ENCODE measurements at places on chromosomes 6 and 20. TPM values are rescaled to one million over a fixed set of nuclear protein-coding genes. Genes with fewer than 3 reads are reported as not detected.

The SYTL3 gene
- total RNA-seq: 66.1 TPM

The ZNF391 gene
- total RNA-seq: 5.0 TPM

- no peaks in the 10 kb centered on the region for H3K36me3 ChIP-seq
- no peaks in the 10 kb centered on the region for H3K4me1 ChIP-seq
- no peaks in the 10 kb centered on the region for H3K27me3 ChIP-seq
- DNase-seq: no peak
- H3K4me3 ChIP-seq: no peak overlapping the region
These were observed 99.7 kb upstream of the SNX9 start for GRCh38 chr6:157723376-157723775.

GRCh38 chr6:21171801-21172200 is 421.8 kb upstream of the SOX4 start:
- H3K27me3 ChIP-seq: no peaks in the 10 kb centered on the region
- H3K4me3 ChIP-seq: no peak overlapping the region

GRCh38 chr20:45959126-45959525 is 12.9 kb downstream of the ZNF335 start:
- peaks cover 21% of the 10 kb centered on the region for H3K36me3 ChIP-seq
- H3K4me3 ChIP-seq: no peak overlapping the region
- H3K4me1 ChIP-seq: no peaks in the 10 kb centered on the region
- H3K27me3 ChIP-seq: no peaks in the 10 kb centered on the region

The LY6G6C gene
- total RNA-seq: not detected

DNA sequence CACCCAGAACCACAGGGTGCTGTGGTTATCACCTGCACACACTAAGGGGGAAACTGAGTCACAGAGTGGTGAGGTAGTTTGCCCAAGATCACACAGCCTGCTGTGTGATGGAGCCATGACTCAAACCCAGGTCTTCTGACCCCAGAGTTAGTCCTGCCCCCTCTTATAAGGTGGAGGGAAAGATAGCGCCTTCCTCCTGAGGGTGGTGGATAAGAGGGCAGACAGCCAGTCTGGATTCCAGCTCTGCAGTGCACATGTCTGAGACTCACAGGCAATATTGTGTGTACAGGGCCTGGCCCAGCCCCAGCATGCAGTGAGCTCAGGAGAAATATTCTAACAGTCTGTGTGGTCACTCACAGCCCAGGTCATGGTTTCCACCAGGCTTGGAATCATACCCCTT is 393.7 kb downstream of the CDH4 start:
- no peak for DNase-seq
- no peaks in the 10 kb centered on the region for H3K36me3 ChIP-seq
- no peaks in the 10 kb centered on the region for H3K27me3 ChIP-seq
- H3K4me3 ChIP-seq: no peak overlapping the region
- no peaks in the 10 kb centered on the region for H3K4me1 ChIP-seq
- H3K27ac ChIP-seq: no peak overlapping the region

DNA sequence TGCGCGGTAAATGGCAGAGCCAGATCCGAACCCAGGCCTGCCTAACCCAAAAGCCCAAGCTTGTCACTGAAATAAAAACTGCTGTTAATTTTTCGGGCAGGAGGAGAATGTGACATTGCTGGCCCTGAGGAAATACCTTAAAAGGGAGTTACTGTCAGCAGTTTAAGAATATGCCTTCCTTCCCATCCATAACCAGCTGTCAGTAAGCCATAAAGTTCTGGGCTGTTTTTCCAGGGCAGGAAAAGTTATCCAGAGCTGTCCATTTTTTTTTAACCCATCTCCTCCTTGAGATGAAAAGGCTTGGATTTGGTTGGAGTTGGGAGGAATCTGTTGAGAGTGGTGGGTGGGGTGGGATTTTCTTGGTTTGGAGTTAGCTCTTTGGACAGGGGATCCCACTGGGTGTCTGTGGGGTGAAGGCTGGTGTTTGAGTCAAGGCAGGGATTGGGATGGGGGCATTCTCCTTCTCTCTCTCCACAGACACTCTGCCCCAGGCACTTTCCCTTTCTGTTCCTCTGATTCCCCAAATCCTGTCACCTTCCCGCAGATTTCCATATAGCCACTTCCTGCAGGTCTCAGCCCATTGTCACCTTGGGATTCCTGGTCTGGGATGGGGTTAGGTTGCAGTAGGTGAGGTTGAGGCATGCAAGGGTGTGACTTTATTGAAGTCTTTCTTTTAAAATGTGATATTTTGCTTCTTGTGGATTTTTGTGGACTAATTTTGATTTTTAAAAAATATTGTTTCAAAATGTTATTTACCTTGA is 4.3 kb upstream of the KCNG1 start:
- no peak overlapping the region for H3K27ac ChIP-seq
- no peaks in the 10 kb centered on the region for H3K4me1 ChIP-seq
- H3K36me3 ChIP-seq: no peaks in the 10 kb centered on the region
- H3K27me3 ChIP-seq: no peaks in the 10 kb centered on the region
- no peak overlapping the region for H3K4me3 ChIP-seq

DNA sequence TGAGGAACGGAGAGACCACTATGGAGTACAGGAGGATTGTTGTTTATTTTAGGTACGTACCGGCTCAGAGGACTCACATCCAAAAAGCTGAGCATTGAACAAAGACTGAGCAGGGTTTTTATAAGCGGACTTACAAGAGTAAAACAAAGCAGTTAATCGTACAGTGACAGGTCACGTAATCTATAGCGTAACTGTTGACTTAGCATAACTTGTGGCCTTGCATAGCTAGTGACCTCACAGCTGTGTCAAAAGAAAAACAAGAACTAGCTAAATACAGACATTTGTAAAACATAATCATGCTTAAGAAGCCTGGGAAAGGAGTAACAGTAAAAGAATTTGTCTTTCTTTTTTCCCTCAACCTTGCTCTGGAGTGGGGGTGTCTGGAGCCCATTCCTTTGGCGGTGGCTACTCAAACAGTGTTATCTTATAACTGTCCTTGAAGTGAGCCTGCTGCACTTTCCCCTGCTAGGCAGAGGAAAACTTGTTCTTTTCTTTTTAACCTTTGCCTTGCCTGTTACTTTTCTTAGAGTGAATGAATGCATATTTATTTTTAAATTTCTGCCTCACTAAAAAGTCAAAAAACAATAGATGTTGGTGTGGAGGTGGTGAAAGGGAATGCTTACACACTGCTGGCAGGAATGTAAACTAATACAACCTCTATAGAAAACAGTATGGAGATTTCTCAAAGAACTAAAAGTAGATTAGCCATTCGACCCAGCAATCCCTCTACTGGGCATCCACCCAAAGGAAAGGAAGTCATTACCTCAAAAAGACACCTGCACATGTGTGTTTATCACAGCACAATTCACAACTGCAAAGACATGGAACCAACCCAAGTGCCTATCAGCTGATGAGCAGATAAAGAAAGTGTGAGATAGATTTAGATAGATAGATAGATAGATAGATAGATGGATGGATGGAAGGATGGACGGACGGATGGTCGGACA is 109.0 kb downstream of the TAF4 start:
- H3K27ac ChIP-seq: no peak overlapping the region
- H3K4me1 ChIP-seq: no peaks in the 10 kb centered on the region
- no peaks in the 10 kb centered on the region for H3K36me3 ChIP-seq
- DNase-seq: no peak

All from naive thymus-derived CD4-positive, alpha-beta T cell (primary cell).